HepG2 (cell line): ENCODE measurements at places on chromosomes 16 and 17.

DNA sequence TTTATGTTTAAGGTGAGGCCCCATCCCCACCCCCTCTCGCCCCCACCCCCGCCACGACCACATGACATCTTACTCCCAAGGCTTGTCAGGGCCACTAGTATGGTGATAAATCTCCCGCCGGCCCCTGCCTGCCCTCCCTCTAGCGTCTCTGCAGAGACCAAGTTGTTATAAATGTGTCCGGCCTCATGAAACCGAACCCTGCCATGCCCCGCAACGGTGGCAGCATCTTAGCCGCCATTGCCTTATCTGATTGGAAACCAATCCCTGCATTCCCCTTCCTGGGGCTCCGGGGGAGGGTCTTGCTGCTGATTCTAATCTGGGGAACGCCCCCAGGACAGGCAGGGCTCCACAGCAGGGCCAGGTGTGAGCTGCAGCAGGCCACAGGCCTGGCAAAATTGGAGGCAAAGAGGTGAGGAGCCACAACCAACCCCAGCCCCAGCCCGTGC is 352.4 kb downstream of the C16orf95 start:
- DNase-seq = no peak

- DNase-seq = no peak
These were observed 27.2 kb upstream of the SHISA9 start for GRCh38 chr16:12874186-12874585.

DNA sequence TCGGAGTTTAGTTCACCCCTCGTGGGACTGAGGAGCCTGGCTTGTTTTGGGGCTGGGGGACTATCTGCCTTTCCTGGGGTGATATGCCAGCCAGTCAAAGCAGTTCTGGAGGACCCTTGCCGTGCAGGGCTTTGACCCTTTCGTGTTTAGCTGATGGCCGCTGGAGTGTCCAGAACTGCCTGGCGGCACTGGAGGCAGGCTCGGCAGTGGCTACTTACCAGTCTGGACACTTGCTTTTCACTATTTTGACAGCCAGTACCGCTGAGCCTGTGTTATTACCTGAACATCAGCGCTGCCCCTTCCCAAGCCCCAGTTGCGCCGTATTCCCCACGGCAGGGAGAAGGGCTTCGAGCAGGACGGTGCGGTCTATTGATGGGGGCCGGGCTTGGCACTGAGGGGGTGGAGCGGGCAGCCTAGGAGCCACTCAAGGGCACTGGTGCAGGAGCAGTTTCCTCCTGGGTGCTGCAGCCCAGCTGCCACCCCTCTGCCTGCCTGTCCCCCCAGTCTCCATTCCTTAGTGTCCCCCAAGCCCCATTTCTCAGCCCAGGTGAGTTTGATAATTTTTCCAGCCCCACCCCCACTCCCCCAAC is 18.6 kb downstream of the CCDC92B start:
- no peak for DNase-seq

DNA sequence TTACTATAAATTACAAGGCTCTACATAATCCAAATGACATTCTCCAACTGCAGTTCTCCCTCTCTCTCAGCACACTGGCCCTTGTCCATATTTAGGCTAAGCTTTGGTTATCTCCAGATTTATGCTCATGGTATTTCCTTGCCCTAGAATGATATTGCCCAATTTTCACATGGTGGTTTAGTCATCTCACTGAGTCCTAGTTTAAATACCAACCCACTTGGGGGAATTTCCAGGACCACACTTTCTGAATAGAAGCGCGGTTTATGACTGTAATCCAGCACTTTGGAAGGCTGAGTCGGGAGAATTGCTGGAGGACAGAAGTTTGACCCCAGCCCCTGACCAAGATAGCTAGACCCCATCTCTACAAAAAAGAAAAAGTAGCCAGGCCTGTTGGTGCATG is 280.1 kb upstream of the MON1B start:
- no peak for DNase-seq

DNA sequence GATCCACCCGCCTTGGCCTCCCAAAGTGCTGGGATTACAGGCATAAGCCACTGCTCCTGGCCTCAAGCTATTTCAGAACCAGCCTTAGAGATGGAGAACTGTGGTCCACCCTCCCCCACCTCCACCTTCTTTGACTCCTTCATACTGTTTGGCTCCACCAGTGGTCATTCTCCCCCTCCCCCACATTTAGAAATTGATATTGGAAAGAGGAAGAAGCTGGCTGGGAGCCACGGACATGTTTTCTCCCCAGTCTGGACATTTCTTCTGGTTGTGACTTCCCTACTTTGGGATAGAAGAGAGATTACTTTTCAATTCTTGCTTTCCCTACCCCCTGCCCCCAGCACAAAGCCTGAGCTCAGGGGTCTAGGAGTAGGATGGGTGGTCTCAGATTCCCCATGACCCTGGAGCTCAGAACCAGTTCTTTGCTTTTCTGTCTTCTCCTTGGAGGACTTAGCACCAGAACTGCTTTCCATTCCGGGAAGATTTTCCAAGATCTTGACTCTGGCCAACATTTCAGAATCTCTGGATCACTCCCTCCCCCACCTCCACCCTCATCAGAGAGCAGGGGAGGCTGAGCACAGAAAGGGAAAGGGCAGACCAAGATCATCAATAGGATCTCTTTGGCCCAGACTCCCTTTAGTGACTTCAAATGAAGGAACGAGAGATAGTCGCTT is 16.3 kb downstream of the CAVIN1 start:
- no peak for DNase-seq

- DNase-seq = no peak
These were observed 2.4 kb downstream of the WSCD1 start for GRCh38 chr17:6072611-6073010.

DNA sequence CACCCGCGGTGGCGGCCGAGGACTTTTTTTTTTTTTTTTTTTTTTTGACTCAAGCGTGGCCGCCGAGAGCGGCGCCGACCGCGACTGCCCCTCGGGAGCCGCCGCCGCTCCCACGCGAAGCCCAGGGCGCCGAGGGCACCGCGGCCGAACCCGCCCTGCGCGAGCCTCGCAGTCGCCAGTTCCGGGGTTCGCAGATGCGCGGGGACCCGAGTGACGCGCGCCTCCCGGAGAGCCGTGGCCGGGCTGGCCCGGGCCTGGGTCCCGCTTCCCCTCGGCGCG is 1.1 kb downstream of the METRNL start:
- DNase-seq = no peak

DNA sequence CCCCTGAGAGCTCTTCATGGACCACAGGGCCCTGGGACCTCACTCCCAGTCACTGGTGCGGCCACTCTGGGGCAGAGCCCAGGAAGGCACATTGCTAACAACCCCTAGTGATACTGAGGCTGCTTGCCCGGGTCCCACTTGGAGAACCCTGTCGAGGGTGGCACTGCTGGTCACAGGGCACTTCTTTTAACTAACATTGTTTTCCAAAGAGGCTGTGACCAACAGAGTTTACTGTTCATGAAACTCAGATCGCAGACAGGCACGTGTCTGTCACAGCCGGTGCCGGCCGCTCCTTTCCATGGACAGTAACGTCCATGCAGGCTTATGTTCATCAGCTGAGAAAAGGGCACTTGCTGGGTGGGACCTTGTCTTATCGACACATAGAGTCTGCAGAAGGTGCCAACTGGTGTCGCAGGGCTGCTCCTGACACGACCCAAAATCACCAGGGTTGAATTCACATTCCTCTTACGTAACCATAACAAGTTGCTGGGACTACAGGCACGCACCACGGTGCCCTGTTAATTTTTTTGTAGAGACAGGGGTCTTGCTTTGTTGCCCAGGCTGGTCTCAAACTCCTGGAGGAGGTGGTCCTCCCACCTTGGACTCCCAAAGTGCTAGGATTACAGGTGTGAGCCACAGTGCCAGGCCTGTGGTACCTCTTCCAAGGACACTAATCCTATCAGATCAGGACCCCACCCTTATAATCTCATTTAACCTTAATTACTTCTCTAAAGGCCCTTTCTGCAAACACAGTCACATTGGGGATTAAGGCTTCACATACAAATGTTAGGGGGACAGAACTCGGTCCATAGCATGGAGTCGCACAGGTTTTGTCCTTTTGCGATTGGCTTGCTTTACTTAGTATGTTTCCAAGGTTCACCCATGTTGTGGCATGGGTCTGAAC is 1.2 kb upstream of the ZC3H18 start:
- DNase-seq = no peak

- no peak for DNase-seq
These were observed 42.7 kb downstream of the ADGRG5 start for GRCh38 chr16:57585051-57585687.
